ENCODE measurements at places on chromosomes 5 and 9. TPM values are rescaled to one million over a fixed set of nuclear protein-coding genes. Genes with fewer than 3 reads are reported as not detected.

The SOHLH1 gene
- 0.31 TPM for polyA plus RNA-seq

The PKD2L2 gene
- 0.05 TPM for polyA plus RNA-seq

The CDH10 gene
- polyA plus RNA-seq = 0.53 TPM

The RMRP gene
- polyA plus RNA-seq = 300 TPM

The ANKRD18B gene
- 0.66 TPM for polyA plus RNA-seq

The ZFR gene
- polyA plus RNA-seq = 27.2 TPM

The FST gene
- polyA plus RNA-seq = 0.45 TPM

The CPLANE1 gene
- polyA plus RNA-seq = 3.6 TPM

The OGN gene
- 1.4 TPM for polyA plus RNA-seq

The AQP7 gene
- 12.0 TPM for polyA plus RNA-seq

The FGF10 gene
- polyA plus RNA-seq = 3.8 TPM

The SLC34A1 gene
- polyA plus RNA-seq = not detected

The SH3GL2 gene
- 2.6 TPM for polyA plus RNA-seq

The GDNF gene
- 0.04 TPM for polyA plus RNA-seq

The ENHO gene
- polyA plus RNA-seq = 1.7 TPM

The PCDHGA7 gene
- polyA plus RNA-seq = 0.92 TPM

The LEAP2 gene
- polyA plus RNA-seq = 2.3 TPM

The DND1 gene
- 3.5 TPM for polyA plus RNA-seq

The RFX3 gene
- polyA plus RNA-seq = 1.2 TPM

The SPOCK1 gene
- 2.5 TPM for polyA plus RNA-seq

The SPAAR gene
- polyA plus RNA-seq = 0.31 TPM

The KCNT1 gene
- polyA plus RNA-seq = 0.46 TPM

The GFPT2 gene
- 3.4 TPM for polyA plus RNA-seq

The ARPC5L gene
- 13.7 TPM for polyA plus RNA-seq

The ADRB2 gene
- 0.70 TPM for polyA plus RNA-seq

The RPS14 gene
- 2,138 TPM for polyA plus RNA-seq

The CD274 gene
- 1.4 TPM for polyA plus RNA-seq

The LCN9 gene
- polyA plus RNA-seq = not detected

The PLPP7 gene
- polyA plus RNA-seq = 2.5 TPM

The WDR31 gene
- polyA plus RNA-seq = 1.3 TPM

The FRMD3 gene
- polyA plus RNA-seq = 1.5 TPM

The C5orf58 gene
- not detected for polyA plus RNA-seq

The CSF1R gene
- polyA plus RNA-seq = 2.6 TPM

The HACD4 gene
- 0.23 TPM for polyA plus RNA-seq

The GPR21 gene
- 0.23 TPM for polyA plus RNA-seq

The NMUR2 gene
- polyA plus RNA-seq = not detected

The TRPM6 gene
- 0.23 TPM for polyA plus RNA-seq

The ANXA2R gene
- polyA plus RNA-seq = 0.87 TPM

The PCDHGA6 gene
- polyA plus RNA-seq = 1.4 TPM

The MED7 gene
- 13.2 TPM for polyA plus RNA-seq

The AK3 gene
- 34.5 TPM for polyA plus RNA-seq

The IFNA14 gene
- not detected for polyA plus RNA-seq

The FOXI1 gene
- 0.49 TPM for polyA plus RNA-seq

The HTR1A gene
- polyA plus RNA-seq = not detected

The CARD9 gene
- polyA plus RNA-seq = 1.3 TPM

The SUSD3 gene
- 1.4 TPM for polyA plus RNA-seq

The TERT gene
- not detected for polyA plus RNA-seq

The SHC3 gene
- 3.5 TPM for polyA plus RNA-seq

The GLT6D1 gene
- 0.07 TPM for polyA plus RNA-seq

The EQTN gene
- polyA plus RNA-seq = 0.33 TPM

The SLC36A2 gene
- not detected for polyA plus RNA-seq

The PCDHB5 gene
- polyA plus RNA-seq = 3.6 TPM

The C9orf50 gene
- polyA plus RNA-seq = not detected

The ORM2 gene
- polyA plus RNA-seq = 0.12 TPM

The SHLD3 gene
- polyA plus RNA-seq = 1.8 TPM

The PCDHGC4 gene
- polyA plus RNA-seq = 0.65 TPM

The SHISAL2B gene
- polyA plus RNA-seq = 69.8 TPM

The SVEP1 gene
- polyA plus RNA-seq = 0.96 TPM

The PCDHA9 gene
- polyA plus RNA-seq = 0.19 TPM

The FOXD4L6 gene
- polyA plus RNA-seq = 0.05 TPM
